Activated T-cell treated with anti-CD3 and anti-CD28 coated beads, Interleukin-2, amount 50 U/mL, for 72 hours (primary cell): ENCODE measurements at places on chromosomes 12 and 14. TPM values are rescaled to one million over a fixed set of nuclear protein-coding genes. Genes with fewer than 3 reads are reported as not detected.

DNA sequence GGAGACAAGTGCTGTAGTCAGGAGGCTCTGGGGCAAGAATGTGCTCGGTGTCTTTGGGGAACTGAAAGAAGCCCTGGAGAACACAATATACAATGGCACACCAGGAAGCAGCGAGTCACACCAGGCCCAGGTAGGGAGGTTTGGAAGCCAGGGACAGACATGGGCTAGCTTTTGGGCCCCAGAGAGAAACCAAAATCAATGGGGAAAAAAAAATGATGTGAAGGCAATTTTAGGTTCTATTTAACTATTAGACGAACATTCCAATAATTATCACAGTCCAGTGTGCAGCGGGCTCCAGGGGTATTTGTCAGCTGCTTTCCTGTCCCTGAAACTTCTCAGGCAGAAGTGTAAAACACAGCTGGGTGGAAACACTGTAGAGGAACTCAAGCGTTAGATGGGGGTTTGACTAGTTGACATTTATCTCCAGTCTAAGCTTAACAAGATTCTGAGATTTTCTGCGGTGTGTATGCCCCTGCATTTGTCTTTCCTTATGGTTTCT is 21.8 kb upstream of the EGLN3 start:
- no peak overlapping the region for H3K27ac ChIP-seq
- no peak overlapping the region for H3K4me3 ChIP-seq
- no peak for DNase-seq
- H3K27me3 ChIP-seq, result no peaks in the 10 kb centered on the region

- peaks cover 2% of the 10 kb centered on the region for H3K36me3 ChIP-seq
- no peak overlapping the region for H3K4me3 ChIP-seq
- no peak for DNase-seq
- no peak overlapping the region for H3K27ac ChIP-seq
- no peaks in the 10 kb centered on the region for H3K27me3 ChIP-seq
- peaks cover 48% of the 10 kb centered on the region for H3K4me1 ChIP-seq
Observed at GRCh38 chr14:61588419-61588901, 106.9 kb upstream of the HIF1A start.

GRCh38 chr12:110853836-110854235 is 7.0 kb downstream of the CCDC63 start:
- H3K4me1 ChIP-seq, result no peaks in the 10 kb centered on the region
- H3K27me3 ChIP-seq, result peaks cover 21% of the 10 kb centered on the region
- H3K36me3 ChIP-seq, result no peaks in the 10 kb centered on the region
- DNase-seq, result no peak
- no peak overlapping the region for H3K27ac ChIP-seq

DNA sequence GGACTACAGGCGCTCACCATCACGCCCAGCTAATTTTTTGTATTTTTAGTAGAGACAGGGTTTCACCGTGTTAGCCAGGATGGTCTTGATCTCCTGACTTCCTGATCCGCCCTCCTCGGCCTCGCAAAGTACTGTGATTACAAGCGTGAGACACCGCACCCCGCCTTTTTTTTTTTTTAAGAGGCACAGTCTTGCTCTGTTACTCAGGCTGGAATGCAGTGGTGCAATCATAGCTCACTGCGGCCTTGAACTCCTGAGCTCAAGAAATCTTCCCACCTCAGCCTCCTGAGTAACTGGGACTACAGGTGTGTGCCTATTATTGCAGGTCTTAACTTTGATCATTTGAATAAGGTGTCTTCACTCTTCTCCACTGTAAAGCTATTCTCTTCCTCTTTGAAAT is 5.3 kb upstream of the GLTP start:
- peaks cover 39% of the 10 kb centered on the region for H3K4me1 ChIP-seq
- no peaks in the 10 kb centered on the region for H3K27me3 ChIP-seq
- H3K4me3 ChIP-seq, result no peak overlapping the region
- no peak overlapping the region for H3K27ac ChIP-seq
- H3K36me3 ChIP-seq, result no peaks in the 10 kb centered on the region
- DNase-seq, result no peak

DNA sequence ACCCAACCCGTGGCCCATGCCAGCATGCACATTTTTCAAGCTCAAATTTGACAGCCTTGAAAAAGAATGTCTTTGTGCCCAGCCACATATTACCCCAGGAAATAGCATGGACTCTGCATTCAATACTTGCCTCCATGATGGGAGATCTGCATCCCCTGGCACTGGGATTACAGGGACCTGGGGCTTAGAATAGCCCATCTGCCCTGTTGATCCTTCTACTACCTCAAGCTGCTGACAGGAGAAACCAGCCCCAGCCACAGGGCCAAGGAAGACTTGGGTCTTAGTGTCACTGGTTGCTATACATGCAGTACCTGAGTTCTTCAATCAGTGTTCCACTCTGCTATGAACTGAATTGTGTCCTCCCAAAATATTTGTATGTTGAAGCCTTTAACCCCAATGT is 85.3 kb downstream of the LRRC74A start:
- H3K27ac ChIP-seq, result no peak overlapping the region
- no peak overlapping the region for H3K4me3 ChIP-seq
- H3K4me1 ChIP-seq, result peaks cover 30% of the 10 kb centered on the region
- DNase-seq, result no peak

- DNase-seq, result no peak
- no peak overlapping the region for H3K27ac ChIP-seq
- no peak overlapping the region for H3K4me3 ChIP-seq
- H3K36me3 ChIP-seq, result no peaks in the 10 kb centered on the region
Observed at GRCh38 chr12:85781766-85782165, 54.4 kb downstream of the RASSF9 start.

GRCh38 chr12:82517027-82517426 is 158.7 kb downstream of the METTL25 start:
- H3K36me3 ChIP-seq, result no peaks in the 10 kb centered on the region
- no peak for DNase-seq
- H3K4me1 ChIP-seq, result no peaks in the 10 kb centered on the region
- H3K4me3 ChIP-seq, result no peak overlapping the region
- no peak overlapping the region for H3K27ac ChIP-seq
- H3K27me3 ChIP-seq, result no peaks in the 10 kb centered on the region

Gene RNASE3
- not detected for total RNA-seq

Gene CLEC1A
- total RNA-seq, result not detected

Gene RERG
- not detected for total RNA-seq

Gene COX14
- 41.5 TPM for total RNA-seq

Gene PLA2G1B
- total RNA-seq, result not detected

Gene NEUROD4
- total RNA-seq, result not detected

Gene PCED1B
- total RNA-seq, result 73.6 TPM

Gene NOXRED1
- 1.2 TPM for total RNA-seq

Gene SIRT4
- 4.2 TPM for total RNA-seq

Gene CCDC177
- not detected for total RNA-seq

Gene IFNG-AS1
- not detected for total RNA-seq

Gene OR6C2
- not detected for total RNA-seq

Gene ANKRD13A
- total RNA-seq, result 67.8 TPM
